NCI-H748 treated with DMSO at 0.1 percent for 48 hours (cell line): ENCODE measurements at places on chromosomes 1 and 21.
A peak's percentile ranks its signal among the peaks of the same experiment; 100 is the strongest.

DNA sequence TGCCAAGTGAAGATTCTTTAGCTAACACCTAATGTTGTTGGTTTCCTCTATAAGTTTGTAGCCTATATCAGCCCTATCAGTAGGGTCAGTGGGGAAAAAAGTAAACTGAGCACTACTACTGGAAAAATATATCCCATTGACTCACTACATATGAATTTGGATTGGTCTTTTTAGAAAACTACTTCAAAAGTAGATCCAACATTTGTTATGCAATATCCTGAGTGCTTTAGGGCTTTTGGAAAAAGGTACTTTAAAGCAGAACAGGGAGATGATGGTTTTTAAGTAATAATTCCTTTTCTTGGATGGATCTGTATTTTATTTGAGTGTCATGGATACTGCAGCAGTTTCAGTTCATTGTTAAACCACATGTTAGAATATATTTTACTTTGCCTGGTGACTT is 7.1 kb downstream of the C1orf21 start:
- no peak for DNase-seq

- DNase-seq: no peak
Measured at GRCh38 chr1:226625832-226626576, 77.4 kb downstream of the STUM start.

GRCh38 chr1:147735423-147735822 is 25.0 kb downstream of the GJA5 start:
- DNase-seq: no peak

DNA sequence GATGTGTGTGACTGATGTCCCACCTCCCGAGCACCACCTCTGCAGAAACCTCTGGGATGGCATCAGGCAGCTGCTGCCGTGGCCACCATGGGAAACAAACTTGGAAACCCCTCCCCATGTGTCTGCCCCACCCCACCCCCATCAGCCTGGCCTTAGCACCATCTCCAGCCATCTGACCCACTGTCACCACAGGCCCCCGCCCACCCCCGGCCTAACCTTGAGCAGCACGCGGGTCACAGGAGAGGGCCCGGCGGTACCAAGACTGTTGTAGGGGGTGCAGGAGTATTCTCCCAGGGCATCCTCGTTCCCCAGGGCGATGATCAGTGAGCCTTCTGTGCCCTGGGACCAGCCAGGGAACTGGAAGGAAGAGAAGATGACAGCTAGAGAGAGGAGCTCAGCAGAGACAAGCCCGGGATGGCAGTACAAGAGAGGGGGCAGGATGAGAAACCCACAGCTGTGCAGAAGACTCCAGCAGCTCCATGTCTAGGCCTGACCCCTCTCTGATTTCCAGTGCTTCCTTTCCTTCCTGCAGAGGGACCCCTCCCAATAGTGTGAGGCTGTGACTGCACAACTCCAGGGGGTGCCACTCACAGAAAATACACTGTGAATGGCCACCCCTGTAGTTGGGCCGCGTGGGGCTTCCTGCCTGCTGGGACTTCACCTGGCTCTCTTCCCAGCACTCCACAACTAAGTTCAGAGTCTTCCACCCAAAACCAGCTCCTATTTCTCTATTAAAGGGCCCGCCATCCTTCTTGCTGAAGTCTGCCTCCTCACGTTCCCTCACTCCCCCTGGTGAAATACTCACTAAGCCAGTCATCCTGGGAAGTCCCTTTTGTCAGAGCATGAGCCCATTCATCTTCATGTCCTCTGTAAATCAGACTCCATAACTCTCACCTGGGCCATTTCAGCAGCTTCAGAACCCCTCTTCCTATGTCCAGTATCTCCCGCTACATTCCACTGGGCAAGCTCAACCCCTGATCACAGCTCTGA is 7.3 kb upstream of the TAGLN2 start:
- DNase-seq: no peak

- no peak for DNase-seq
Measured at GRCh38 chr1:192831706-192832355, 23.0 kb downstream of the RGS2 start.

DNA sequence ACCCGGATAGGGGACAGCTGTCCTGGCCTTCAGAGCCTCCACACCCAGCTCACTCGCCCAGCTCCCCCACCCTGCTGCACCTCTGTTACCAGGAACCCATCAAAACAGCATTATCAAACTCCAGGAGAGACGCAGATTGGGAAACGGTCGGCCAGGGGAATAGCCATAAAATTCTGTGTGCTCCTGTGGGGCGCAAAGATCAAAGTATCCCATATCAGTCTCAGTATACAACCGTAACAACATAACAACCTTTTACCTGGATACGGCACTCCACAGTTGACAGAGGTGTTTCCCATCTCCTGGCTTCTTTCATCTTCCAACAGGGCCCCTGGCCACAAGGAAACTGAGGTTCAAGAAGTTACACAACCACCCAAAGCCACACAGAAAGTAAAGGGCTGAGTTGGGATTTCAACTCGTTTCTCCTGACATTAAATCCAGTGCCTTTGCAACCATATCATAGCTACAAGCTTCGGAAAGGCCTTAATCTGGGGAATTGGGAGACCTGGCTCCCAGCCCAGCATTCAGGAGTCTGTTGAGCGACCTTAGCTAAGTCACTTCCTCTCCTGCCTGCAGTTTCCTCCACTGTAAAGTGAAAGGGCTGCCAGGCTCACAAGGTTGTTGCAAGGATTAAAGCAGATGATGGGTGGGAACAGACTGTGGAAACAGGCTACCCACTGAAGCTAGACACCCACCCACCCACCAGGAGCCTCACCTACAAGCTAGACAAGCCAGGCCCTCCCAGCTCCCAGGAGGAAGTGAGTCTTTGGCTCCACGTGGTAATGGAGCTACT is 8.1 kb upstream of the EPHB2 start:
- DNase-seq: no peak

DNA sequence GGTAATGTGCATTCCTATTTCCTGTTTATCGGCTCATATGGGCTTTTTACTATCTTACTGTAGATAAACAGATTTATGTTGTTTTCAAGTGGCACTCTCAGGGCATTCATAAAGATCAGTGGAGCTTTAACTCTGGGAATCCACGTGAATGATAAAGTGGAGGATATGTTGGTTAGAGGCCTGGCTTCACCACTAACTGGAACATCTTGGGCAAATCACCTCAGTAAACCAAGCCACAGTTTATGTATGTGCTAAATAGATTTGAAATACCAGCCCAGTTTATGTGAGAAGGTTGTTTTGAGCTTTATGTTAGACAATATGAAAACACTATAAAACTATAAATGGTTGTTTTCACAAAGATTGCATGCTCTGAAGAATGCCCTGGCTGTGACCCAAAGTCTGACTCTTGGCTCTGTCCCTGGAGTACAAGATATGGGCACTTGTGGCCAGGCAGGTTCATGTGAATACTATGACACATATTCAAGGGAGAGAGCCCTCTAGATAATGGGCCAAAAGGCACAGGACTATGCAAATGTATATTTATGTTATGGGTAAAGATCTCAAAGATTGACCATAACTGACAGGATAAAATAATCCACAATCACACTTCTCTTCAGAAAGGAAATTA is 36.7 kb downstream of the FAM163A start:
- DNase-seq: no peak

DNA sequence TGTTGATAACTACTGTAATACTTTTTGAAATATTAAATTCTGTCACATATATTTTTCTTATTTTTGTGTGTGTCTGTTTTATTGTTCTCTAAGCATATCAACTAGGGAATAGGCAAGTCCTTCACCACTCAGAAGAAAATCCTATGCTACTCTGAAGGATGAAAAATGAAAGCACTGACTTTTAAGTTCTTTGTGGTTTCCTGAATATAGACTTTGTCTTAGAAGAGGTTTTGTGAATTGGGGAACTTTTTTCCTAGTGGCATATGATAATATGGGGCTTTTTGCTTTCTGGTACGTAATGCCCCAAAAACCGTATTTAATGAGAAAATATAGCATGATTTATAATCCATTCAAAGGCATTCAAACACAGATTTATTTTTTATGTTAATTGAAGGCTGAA is 136.0 kb downstream of the SNX7 start:
- no peak for DNase-seq

GRCh38 chr1:85203573-85204171 is 2.9 kb upstream of the SYDE2 start:
- no peak for DNase-seq

GRCh38 chr1:97412166-97412565 is 508.7 kb downstream of the DPYD start:
- DNase-seq: no peak

- no peak for DNase-seq
Measured at GRCh38 chr1:214718724-214719123, 115.7 kb downstream of the CENPF start.

DNA sequence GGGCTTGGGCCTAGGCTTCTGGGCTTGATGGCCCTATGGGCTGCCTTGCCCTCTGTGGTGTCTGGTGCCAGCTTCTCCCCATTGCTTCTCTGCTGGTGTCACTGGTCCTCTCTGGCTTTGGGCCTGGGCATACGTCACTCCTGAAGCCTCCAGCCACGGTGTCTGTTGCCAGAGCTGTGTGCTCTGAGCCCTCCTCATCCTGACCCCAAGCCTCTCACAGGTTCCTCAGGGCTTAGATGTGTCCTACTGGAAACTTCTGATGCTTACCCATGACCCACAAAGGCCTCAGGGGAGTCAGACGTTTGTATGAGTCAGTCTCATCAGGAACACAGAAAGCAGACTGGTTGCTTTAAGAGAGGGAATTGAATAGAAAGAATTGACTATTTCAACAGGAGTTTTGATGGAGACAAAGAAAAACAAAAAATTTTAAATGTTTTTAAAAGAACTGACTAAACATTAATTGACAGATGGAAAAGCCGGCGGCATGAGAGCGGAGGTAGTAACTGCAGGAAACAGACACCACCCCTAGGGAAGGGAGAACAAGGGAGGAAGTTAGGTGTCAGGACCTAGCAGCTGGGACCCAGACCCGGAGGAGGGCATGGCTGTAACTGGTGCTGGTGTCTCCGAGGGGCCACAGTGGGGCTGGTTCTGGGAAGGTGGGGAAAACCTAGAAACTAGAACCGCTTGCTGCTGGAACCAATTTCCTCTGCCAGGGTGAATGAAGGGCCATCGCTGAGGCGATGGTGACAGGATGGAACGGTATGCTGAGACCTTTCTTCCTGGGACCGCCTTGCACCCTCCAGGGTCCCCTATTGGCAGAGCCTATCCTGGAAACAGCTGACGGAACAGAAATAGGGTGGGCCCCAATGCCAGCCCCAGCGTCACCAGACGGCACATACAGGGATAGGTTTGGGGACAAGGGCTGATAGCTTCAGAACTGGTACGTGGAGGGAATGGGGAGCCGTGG is 40.0 kb upstream of the CITED4 start:
- no peak for DNase-seq

DNA sequence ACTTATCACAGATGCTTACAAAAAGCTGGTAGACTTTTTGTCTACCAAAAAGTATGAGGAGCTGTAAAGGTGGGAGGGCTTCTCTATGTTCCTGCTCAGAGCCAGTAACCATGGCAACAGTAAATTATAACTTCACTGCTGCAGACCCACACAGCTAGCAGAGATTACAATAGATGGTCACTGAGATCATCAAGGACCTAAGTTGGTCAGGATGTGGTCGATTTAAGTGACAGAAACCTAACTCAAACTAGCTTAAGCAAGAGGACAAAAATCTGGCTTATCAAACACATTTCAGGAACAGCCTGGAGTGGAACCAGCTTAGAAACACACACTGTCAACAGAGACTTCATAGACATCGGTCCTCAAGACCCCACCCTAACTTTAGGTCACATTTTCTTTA is 113.4 kb upstream of the ATP1A1 start:
- no peak for DNase-seq

DNA sequence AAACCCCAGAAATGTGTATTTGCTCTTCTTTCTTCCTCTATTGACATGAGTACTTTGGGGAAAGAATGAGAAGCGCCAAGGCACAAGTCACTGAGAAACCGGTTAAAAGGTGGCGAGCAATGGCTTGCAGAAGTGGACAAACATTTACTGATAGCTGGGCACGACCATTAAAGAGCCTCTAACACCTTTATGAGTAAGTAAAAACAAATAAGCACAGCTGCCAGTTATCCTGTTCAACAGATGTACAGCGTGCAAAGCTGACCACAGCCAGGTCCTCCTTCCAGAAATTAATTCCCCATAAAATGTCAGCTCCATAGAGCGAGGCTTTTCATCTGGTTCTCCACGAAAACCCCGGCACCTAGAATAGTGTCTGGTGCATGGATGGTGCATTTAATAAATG is 72.7 kb downstream of the CAPZB start:
- DNase-seq: peak; percentile 12

DNA sequence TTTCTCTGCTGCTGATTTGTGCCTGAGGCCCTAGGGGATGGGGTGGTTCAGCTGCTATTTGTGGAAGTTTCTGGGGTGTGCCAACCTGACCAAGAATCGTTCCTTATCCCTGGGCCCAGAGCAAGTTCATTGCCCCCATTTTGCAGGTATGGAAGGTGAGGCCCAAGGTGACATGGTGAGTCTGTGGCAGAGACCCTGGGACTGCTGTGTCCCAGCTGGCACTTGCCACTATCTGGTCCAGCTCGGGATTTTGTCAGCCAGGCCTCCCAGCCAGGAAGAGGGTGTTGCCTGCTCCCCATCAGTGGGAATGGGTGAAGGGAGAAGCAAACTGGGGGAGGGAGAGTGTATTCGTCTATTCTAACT is 18.9 kb upstream of the LRP8 start:
- DNase-seq: no peak

GRCh38 chr1:107493111-107493716 is 352.4 kb downstream of the NTNG1 start:
- DNase-seq: no peak
